ENCODE measurements at places on chromosomes 4 and X.
A peak's percentile ranks its signal among the peaks of the same experiment; 100 is the strongest.

DNA sequence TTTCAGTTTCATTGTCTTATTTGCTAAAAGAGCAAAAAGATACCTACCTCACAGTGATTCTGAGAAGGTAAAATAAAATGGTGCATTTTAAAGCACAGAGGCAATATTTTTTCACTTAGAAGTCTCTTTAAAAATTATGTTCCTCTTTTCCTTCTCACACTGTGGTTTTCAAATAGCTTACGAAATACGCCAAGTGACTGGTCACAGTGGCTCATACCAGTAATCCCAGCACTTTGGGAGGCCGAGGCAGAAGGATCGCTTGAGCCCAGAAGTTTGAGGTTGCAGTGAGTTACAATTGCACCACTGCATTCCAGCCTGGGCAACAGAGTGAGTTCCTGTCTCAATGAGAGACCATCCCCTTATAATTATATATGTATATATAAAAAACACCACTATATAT is 372.6 kb downstream of the FBXO8 start:
- H3K4me1 ChIP-seq = no peaks in the 10 kb centered on the region
- no peak overlapping the region for H3K4me3 ChIP-seq
- no peak for DNase-seq
- H3K27me3 ChIP-seq = peaks cover 7% of the 10 kb centered on the region

GRCh38 chrX:139967300-139967699 is 2.0 kb upstream of the CXorf66 start:
- H3K27ac ChIP-seq = no peak overlapping the region
- H3K4me1 ChIP-seq = no peaks in the 10 kb centered on the region
- H3K36me3 ChIP-seq = no peaks in the 10 kb centered on the region

- no peak for DNase-seq
- no peaks in the 10 kb centered on the region for H3K4me1 ChIP-seq
- H3K27me3 ChIP-seq = no peaks in the 10 kb centered on the region
- no peak overlapping the region for H3K27ac ChIP-seq
- H3K36me3 ChIP-seq = no peaks in the 10 kb centered on the region
- no peak overlapping the region for H3K4me3 ChIP-seq
Measured at GRCh38 chr4:110211007-110211769, 12.8 kb upstream of the ELOVL6 start.

DNA sequence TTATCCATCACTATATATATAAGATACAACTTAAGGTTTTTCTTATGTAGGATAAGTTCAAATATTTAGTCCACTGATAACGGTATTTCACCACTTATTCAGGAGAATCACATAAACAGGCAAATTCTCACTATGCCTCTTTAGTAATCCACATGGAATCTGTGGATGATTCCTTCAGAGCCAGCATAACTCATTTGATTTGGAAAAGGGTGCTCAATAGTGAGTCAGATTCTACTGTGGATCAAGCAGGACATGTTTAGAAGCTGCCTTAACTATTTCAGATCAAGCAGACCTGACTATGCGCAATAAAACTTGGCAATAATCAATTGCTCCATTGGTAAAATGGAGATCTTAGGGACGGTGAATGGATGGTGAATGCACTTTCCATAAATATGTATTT is 184.1 kb downstream of the CBR4 start:
- no peaks in the 10 kb centered on the region for H3K36me3 ChIP-seq
- H3K27me3 ChIP-seq = no peaks in the 10 kb centered on the region
- no peak overlapping the region for H3K27ac ChIP-seq
- DNase-seq = no peak

GRCh38 chr4:15894921-15895916 is 43.3 kb downstream of the FGFBP1 start:
- H3K4me3 ChIP-seq = no peak overlapping the region
- H3K4me1 ChIP-seq = peaks cover 42% of the 10 kb centered on the region
- H3K27me3 ChIP-seq = no peaks in the 10 kb centered on the region
- peak overlapping the region; percentile 95 for H3K27ac ChIP-seq
- no peak for DNase-seq

- H3K27ac ChIP-seq = no peak overlapping the region
- H3K4me1 ChIP-seq = no peaks in the 10 kb centered on the region
- H3K36me3 ChIP-seq = no peaks in the 10 kb centered on the region
- no peak overlapping the region for H3K4me3 ChIP-seq
Measured at GRCh38 chr4:37232315-37232714, 12.2 kb upstream of the NWD2 start.

- no peak overlapping the region for H3K27ac ChIP-seq
- H3K36me3 ChIP-seq = peaks cover 82% of the 10 kb centered on the region
- H3K27me3 ChIP-seq = no peaks in the 10 kb centered on the region
- no peak for DNase-seq
Measured at GRCh38 chr4:168860827-168861226, 149.2 kb downstream of the CBR4 start.

- peak overlapping the region; percentile 95 for H3K27ac ChIP-seq
- DNase-seq = no peak
- peaks cover 21% of the 10 kb centered on the region for H3K4me1 ChIP-seq
- no peaks in the 10 kb centered on the region for H3K27me3 ChIP-seq
- H3K36me3 ChIP-seq = no peaks in the 10 kb centered on the region
- no peak overlapping the region for H3K4me3 ChIP-seq
Measured at GRCh38 chrX:9866633-9867032, 80.4 kb downstream of the SHROOM2 start.

GRCh38 chr4:2125831-2126230 is 66.7 kb downstream of the NAT8L start:
- DNase-seq = no peak
- H3K27ac ChIP-seq = no peak overlapping the region
- no peaks in the 10 kb centered on the region for H3K27me3 ChIP-seq
- H3K36me3 ChIP-seq = no peaks in the 10 kb centered on the region
- H3K4me1 ChIP-seq = no peaks in the 10 kb centered on the region

GRCh38 chr4:26028793-26029567 is 115.0 kb downstream of the SMIM20 start:
- no peaks in the 10 kb centered on the region for H3K36me3 ChIP-seq
- H3K4me3 ChIP-seq = no peak overlapping the region
- H3K4me1 ChIP-seq = peaks cover 3% of the 10 kb centered on the region
- no peak for DNase-seq
